ENCODE measurements at places on chromosomes 2 and 18.

- DNase-seq: no peak
Observed at GRCh38 chr2:112140205-112140802, 2.1 kb downstream of the FBLN7 start.

DNA sequence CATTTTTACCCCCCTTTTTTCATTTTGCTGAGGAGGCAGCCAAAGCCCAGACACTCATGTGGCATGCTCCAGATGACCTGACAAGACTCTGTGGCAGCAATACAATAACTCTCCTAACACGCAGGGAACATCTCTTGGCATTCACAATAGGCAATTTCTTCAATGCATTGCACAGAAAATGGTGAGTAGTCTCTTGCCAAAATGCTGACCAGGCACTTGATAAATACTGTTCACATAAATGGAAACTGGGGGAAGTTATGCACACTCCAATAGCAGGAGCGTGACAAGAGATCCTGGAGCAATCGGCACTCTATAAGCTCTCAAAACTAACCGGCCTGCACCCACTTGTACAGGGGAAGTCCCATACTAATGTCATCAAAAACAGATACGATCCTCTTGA is 66.3 kb downstream of the NBAS start:
- no peak for DNase-seq

- DNase-seq: no peak
Observed at GRCh38 chr2:226837787-226838603, 2.1 kb downstream of the RHBDD1 start.

- no peak for DNase-seq
Observed at GRCh38 chr2:60316381-60317033, 236.9 kb downstream of the BCL11A start.

GRCh38 chr2:39996653-39997080 is 217.6 kb upstream of the THUMPD2 start:
- DNase-seq: peak; percentile 24

- no peak for DNase-seq
Observed at GRCh38 chr18:23302511-23302850, 150.6 kb upstream of the RIOK3 start.

DNA sequence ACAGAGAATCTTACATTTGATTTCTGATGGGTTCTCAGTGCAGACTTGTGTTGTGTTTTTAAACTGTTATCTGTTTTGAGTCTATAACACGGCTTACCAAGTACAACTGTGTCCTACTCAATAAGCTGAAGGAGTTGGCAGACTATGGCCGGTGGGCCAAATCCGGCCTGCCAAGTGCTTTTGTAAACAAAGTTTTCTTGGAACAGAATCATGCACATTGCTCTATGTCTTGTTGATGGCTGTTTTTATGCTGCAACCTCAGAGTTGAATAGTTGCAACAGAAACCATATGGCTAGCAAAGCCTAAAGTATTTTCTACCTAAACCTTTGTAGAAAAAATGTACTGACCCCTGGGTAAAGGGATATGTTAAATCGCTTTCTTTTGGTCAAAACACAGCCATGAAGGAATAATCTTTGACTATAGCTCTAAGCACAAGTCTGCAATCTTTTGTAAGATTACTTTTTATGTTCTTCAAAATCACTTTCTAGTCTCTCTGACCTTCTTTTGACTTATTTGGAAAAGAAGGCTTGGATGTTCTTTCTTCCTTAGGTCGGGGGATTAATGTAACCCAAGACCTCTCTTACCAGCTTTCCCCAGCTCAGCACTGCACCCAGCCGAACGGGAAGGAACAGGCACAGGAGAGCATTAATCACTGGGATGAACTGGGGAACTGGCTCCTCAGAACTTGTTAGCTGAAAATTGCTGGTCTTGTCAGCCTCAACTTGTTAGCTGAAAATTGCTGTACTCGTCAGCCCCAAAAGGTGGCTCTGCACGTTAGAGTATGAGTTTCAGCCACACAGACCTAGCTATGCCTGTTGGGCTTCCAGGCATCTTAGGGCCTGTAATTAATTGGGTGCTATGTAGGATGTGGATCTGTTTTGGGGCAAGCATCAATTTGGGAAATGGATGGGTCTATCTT is 75.4 kb downstream of the CD8B2 start:
- DNase-seq: no peak

DNA sequence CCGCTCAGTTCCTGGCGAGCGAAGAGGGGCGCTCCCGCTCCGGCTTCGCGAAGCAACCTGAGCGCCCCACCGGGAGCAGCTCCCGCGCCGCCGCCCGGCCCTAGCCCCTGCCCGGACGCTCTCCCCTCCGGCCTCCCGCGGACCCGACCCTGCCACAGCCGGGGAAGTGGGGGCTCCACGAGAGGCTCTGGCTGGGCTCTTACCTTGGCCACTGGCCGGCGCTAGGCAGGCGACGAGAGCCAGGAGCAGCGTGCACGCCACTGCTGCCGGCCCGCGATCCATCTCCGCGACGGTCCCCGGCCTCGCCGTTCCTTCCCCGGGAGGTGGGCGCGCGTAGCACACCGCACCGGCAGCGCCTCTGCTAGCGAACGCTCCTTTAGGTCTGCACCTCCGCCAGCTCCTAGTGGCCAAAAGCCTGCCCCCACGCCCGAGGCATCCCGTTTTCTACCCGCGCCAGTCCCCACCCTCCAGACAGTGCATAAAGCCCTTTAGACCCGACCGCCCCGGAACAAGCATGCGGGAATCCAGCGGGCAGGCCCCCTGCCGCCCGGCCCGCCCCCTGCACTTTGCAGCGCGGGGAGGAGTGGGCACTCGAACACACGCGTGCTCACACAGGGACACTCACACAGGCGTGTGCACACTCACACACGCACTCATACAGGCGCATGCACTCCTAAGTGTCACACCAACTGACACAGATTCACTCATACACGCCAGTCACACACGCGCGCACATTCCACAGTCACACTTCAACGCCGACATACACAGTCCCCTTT is at the start of gene LRP2:
Gene LRP2, minus strand, starts transcription at position 417 of the 776 bp plus-strand sequence. Its CDS starts 135 bp downstream, at position 282.
- DNase-seq: no peak

DNA sequence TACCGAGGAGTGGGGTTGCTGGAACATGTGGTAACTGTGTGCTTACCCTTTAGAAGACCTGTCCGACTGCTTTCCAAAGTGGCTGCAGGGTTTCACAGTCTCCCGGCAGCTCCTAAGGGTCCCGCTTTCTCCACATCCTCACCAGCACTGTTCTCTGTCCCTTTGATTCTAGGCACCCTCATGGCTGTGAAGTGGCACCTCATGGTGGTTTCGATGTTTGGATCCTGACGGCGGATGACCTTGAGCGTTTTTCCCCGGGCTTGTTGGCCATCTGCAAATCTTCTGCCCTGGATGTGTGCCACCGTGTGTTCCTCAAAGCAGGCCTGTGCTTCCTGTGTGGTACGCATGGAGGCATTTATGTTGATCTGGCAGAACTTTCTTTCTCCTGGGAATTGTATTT is 292.5 kb upstream of the HDAC4 start:
- no peak for DNase-seq

DNA sequence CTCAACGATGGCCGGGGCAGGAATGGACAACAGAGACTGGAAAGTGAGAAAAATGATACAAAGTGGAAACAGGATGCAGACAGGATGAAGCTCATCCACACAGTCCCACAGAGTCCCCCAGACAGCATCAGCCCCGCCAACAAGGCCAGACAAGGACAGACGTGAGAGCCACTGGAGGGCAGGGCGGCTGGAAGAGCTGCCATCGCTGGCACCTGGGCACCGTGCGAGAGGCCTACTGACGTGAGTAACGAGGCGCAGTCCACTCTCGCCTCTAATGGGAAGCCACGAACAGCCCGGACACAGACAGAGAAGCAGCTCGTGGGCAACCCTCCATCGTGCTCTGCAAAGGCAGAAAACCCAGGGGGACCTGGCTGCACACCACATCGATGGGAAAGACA is 17.1 kb downstream of the HDAC4 start:
- no peak for DNase-seq

DNA sequence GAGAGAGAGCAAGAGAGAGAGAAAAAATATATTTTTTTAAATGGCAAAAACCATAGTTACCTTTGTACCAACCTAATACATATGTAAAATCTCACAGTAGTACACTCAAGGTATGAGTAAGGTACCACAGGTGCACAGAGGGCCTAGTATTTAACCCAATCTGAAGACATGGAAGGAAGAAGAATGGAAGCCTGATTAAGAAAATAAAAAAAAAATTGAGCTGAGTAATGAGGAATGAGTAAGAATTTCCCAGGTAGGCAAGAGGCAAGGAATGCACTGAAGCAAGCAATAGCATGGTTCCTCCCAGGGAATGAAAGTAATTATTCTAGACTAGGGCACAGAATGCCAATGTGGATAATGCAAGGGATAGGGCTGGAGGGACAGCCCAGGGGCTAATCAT is 294.2 kb downstream of the FIGN start:
- DNase-seq: no peak

GRCh38 chr2:227308784-227309183 is 16.3 kb upstream of the MFF start:
- DNase-seq: no peak
